ENCODE measurements at places on chromosomes 3 and 15.

GRCh38 chr15:57245130-57245529 is 131.2 kb upstream of the CGNL1 start:
- no peak for DNase-seq

DNA sequence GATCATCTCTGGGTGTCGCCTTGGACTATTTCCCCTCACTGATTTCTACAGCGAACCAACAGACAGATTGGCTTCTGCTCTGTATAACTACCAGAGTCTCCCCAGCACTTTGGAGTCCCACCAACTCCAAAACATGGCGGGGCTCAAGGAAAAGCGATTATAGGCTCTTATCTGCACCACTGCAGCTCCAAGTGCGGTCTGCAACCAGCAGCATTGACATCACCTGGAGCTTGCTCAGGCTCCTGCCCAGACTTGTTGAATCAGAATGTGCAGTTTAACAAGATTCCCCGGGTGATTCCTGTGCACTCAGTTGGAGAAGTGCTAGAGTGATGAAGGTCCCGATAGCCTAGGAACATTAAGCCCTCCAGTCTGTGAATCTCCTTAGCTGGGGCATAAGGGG is 9.0 kb downstream of the CCK start:
- DNase-seq: no peak

- no peak for DNase-seq
Observed at GRCh38 chr3:43965656-43966055, 274.9 kb downstream of the ABHD5 start.

- no peak for DNase-seq
Observed at GRCh38 chr3:27426926-27427325, 57.3 kb downstream of the SLC4A7 start.

DNA sequence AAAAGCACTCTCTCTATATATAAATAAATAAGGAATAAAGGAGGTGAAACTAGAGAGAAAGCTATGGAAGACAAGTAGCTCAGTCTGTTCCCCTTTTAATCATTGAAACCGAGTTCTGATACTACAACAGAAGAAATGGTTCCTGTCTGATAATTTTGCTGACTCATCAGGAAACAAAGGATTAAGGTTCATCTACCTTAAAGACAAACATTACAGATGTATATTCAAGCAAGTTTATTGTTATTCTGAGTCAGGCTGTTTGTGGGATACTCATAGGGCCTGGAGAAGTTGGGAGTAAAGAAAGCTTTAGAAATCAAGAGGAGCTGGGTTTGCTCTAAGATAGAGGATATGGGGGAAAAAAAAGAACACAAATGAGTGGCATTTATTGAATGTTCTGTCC is 566.0 kb downstream of the ROBO2 start:
- no peak for DNase-seq

- no peak for DNase-seq
Observed at GRCh38 chr3:89326997-89327396, 219.6 kb downstream of the EPHA3 start.

DNA sequence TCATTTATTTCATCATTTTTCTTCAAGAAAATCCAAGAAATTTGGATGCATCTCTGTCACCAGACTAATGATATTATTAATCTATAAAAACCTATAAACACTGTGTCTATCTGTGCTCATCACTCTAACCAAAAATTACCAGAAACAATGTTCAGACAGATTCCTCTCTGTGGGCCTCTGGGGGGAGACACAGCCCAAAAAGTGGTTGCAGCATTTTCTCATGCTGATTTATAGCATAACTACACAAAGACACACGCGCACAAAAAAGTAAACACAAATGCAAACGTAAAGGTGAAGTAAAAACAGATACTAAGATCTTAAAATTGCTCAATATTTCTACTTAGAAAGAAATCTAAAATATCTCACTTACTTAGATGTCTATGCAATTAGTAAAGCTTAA is 976.0 kb downstream of the GBE1 start:
- no peak for DNase-seq

Measured in activated naive CD4-positive, alpha-beta T cell treated with anti-CD3 and anti-CD28 coated beads for 36 hours (primary cell).